ENCODE measurements at places on chromosomes 12 and 14.

- DNase-seq: no peak
Observed at GRCh38 chr14:76964695-76965094, 63.8 kb downstream of the IRF2BPL start.

DNA sequence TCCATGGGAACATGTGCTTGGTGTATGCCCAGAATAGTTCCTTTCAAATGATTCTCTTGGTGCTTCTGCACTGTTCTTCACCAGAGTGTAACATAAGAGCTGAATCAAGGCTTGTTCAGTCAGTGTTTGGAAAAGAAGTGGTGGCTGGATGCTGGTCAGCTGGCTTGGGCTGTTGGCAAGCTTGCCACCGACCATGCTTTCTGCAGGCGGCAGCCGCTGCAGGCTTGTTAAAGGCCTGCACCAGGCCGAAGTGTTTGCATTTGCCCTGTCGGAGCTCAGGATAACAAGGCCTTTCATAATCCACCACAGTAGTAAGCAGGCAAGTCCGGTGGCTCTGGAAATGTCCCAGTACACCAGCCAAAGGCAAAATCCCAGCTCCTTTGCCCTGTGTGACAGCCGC, 26.9 kb downstream of the DAAM1 start:
- DNase-seq: peak; percentile 1

DNA sequence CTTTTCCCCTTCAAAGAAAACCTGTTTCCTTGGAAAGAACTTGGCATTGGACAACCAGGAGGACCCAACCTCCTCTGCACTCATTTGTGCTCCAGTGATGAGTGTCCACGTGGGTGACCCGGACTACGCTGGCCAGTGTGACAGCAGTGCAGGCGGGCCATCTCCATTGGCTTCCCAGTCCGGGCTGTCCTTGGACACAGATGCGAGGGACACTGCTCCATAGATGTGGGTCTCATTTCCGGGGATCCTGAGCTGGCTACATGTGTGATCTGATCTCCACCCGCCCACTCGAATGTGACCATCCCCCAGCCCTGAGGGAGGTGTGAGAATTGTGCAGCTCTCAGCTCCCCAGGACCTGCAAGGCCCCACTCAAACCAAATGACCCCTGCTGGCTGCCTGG, 836.6 kb upstream of the TMEM132C start:
- DNase-seq: no peak

GRCh38 chr12:11669348-11669747, 19.9 kb downstream of the ETV6 start:
- peak; percentile 47 for DNase-seq

DNA sequence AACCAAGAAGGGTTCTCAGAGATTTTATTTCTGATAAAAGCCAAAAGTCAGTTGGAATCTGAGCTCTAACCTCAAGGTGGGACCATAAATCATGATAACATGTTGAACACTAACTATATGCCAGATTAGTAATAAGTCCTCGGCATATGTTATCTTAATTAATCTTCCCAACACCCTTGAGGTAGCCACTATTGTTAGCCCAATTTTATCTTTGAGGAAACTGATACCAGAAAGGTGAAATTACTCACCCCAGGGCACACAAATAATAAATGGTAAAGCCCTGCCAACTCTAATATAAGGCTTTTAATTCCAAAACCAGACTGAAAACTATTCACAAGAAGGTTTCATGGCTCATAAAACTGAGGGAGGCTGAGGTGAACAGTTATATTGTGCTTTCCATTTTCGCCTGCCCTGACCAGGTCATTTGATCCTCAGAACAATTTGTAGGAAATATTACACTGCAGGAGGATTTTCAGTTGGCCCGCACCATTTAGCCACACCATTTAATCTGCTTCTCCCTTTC, 16.1 kb upstream of the NUAK1 start:
- no peak for DNase-seq

GRCh38 chr12:15698377-15698871, 90.8 kb downstream of the EPS8 start:
- DNase-seq: no peak

- no peak for DNase-seq
Observed at GRCh38 chr14:92215579-92215978, 93.8 kb downstream of the CPSF2 start.

DNA sequence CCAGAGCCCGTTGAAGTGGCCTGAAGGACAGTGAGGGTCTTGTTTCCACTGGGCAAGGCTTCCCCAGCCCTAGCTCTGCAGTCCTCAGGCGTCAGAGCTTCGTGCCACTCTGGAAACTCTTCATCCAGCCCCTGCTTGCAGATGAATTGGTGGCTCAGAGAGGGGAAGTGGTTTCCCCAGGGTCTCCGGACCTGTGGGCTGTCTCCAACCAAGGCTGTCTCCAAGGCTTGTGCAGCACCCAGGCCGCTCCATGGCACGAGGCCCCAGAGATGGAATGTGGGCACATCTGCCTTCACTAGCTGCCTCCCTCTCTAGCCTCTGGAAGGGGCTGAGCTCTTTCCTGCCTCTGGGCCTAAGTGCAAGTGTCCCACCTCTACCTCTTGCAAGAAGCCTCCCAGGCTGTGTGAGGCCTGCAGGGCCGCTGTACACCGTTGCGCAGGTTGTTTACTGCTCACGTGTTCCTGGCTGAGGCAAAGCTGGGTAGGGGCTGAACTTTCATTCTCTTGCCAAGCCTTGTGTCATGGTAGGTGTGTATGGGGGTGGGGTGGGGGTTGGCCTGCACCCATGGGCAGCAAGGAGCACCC, 11.1 kb downstream of the RIN3 start:
- no peak for DNase-seq

DNA sequence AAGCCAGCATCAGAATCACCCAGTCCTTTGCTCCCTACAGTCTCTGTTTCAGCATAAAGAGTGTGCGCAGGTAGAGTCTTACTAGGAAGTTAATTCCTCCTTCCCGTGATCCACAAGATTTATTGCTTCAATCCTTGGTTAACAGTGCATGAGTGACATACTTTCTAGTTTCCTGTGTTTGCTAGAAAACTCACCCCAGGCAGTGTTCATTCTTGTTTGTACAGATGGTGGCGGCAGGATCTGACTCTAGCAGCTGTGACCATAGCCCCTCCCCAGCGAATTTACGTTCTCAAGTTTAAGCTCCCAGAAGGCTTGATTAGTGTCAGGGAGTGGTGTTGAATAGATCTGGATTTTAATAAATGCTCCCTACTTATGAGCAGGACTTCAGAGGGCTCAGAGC, 75.9 kb upstream of the ANO2 start:
- DNase-seq: peak; percentile 50

DNA sequence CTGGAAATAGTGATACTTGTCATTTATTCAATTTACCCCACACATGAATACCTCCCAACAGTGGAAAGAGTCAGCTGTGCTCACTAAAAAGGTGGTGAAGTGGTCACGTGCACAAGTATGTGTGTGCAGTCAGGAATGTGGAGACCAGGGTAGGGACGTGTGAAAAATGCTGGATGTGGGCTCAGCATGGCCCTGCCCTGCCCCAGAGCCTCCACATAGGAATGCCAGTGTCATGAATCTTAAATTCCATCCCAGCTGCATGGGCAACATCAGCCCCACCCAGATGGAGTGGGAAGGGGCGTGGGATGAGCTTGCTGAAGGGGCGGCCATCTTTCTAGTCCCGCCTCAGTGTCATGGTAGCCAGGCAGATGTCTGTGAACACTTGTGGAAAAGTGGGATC, 87.7 kb downstream of the C12orf75 start:
- peak; percentile 87 for DNase-seq

DNA sequence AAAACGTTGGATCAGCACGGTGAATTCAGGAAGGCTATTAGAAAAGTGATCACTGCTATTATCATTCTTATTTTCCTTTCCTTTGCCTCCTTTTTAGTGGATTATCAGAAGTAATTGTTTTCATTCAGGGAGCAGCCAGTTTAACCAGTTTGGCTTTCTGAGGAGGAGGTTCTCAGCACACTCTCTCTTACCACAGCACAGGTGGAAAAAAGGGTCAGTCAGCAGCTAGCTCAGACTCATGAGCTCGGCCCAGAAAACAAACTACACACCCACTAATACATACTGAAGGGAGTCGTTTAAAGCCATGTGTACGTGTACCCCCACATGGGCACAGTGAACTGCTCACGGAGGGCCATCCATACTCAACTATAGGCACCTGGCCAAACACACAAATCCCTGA, 23.2 kb upstream of the MAGOHB start:
- no peak for DNase-seq

Measured in trophoblast cell (in vitro differentiated cells and primary cell).